ENCODE measurements at places on chromosomes 5 and 9.
A peak's percentile ranks its signal among the peaks of the same experiment; 100 is the strongest.

DNA sequence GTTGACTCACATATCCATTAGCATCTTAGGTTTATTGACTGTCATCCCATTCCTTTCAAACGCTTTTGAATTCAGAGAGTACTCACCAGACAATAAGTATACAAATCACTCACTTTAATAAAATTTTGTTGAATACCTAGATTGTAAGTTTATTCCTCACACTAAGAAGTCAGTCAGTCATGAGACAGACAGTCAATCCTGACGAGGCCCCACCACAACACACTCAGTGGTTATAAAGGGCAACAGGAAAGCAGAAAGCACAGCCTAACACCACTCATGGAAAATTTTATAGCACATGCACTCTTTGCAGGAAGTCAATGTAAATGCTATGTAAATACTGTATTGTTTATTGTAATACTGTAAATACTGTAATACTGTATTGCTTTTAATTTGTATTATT, 176.3 kb upstream of the PTGER4 start:
- DNase-seq: peak; percentile 29

- DNase-seq: no peak
Observed at GRCh38 chr9:87517732-87518131, 20.1 kb downstream of the DAPK1 start.

- DNase-seq: no peak
Observed at GRCh38 chr5:32276173-32276853, 36.4 kb downstream of the MTMR12 start.

- no peak for DNase-seq
Observed at GRCh38 chr5:41955432-41956024, 30.4 kb downstream of the FBXO4 start.

- no peak for DNase-seq
Observed at GRCh38 chr5:78576376-78576775, 72.2 kb downstream of the LHFPL2 start.

DNA sequence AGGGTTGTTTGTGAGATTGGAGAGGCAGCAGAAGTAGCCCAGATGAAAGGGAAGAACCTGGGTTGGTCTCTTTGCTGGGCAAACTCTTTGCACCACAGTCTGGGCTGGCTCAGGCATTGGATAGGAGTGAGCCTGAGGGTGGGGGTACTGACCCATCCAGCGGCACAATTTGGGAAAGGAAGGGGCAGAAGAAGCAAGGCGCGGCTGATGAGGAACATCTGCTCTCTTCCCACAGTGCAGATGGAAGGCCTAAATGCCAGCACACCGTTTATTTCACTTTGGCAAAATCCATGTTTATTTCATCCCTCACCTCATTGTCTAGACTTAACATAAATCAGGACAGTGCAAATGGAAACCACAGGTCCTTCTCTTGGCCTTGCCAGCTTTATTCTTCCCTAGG, 32.3 kb downstream of the PALM2AKAP2 start:
- DNase-seq: no peak

- no peak for DNase-seq
Observed at GRCh38 chr5:118937393-118938061, 50.8 kb downstream of the DTWD2 start.

DNA sequence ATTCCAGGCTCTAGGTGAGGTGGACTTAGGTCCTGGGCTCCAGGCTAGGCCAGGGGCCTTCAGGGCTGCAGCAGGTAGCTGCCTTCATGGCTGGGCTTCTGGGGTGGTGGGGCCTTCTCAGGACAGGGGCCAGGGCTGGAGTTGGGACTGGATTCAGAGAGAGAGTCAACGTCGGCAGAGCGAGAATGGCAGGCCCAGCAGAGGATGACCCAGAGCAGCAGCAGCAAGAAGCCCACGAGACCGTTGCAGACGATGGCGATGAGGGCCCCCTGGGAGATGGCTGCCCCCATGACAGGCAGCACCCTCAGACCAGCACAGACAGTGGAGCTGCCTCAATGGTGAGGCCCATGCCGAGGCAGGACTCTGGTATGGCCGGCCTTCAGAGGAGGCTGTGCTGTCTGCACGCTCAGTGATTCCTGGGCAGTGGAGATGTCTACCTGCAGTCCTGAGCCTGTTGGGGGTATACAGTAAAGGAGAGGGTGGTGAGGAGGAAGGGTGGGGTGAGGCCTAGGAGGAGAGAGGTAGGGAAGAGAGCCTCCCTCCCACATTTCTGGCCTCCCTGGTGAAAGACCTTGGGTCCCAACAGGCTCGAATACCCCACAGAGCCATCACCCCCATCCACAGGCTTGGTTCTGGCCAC, 1.3 kb downstream of the ENHO start:
- DNase-seq: no peak

DNA sequence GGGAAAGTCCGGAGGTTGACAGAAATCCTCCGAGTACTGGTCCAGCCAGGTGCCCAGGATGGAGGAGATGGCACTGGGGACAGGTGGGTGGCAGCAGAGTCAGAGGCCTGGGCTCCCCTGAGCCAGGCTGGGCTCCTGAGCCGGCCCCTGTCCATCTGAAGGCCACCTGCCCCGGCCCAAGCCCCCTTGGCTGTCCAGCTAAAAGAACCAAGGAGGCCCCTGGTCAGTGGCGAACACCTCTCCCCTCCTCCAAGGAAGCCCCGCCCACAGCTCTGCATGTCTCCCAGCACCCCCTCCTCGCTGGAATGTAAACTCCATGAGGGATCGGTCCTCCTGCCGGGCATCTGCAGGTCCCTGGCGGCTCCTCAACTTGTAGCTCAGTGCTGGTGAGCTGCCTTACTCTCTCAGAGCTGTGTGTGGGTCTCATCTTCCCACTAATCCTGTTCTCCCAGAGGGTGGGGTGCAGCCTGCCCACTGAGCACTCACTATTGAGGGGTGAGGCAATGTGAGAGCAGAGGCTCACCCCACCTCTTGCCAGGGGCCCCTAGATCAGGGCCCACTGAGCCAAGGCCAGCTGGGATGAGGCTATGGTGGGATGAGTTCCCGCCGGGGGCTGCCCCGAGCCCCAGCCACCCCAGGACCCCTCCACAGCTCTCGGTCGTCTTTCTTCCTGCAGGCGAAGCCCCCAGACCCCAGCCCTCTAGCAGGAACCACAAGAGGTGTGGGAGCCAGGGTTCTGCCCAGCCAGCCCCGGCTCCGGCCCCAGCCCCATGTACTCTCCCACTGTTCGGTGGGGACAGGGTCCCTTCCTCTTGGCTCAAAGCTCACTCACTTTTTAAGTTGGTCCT, 12.0 kb downstream of the RALGDS start:
- no peak for DNase-seq

GRCh38 chr9:36903541-36904435, 130.3 kb downstream of the PAX5 start:
- DNase-seq: peak; percentile 29

DNA sequence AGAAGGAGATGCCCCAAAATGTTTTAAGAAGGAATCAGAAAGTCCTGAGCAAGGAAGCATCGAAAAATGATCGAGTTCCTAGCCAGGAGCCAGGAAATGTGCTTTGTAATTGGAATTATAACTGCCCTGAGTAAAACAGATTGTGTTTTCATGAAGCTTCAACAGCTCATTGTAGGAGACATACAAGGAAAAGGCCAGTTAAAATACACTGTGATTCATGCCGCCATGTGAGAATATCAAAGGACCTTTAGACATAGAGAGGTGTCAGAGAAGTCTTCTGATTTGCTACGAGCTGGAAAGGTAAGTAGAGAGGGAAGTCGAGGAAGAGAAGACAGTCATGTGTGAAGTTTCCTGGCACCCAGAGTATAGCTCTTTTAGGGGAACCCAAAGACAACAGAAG, 60.9 kb downstream of the NR3C1 start:
- no peak for DNase-seq

DNA sequence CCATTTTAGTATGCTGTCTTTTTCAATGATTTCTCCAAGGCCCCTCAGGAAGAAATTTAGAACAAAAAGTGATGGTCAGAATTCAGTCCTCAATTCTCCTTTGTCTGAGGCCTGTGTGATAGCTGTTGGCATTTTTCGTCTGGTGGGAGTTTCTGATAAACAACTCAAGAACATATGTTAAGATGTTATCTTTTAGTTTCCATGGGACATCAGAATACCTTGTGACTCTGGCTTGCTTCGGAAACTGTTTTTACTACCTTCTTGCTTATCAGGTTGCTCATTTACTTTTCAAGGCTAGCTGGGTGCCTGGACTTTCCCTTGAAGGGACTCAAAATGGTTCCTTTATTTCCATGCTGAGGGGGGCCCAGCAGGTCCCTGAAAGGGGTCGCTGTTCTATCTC, 97.2 kb downstream of the INVS start:
- no peak for DNase-seq

DNA sequence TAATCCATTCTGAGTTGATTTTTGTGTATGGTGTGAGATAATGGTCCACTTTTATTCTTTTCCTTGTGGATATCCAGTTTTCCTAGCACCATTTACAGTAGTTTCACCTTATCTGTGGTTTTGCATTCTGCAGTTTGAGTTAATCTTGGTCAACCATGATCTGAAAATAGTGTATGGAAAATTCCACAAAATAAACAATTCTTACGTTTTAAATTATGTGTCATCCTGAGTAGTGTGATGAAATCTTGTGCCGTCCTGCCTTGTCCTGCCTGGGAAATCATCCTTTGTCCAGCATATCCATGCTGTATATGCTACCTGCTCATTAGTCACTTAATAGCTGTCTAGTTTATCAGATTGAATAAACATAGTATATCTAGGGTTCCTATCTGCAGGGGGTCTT, 42.1 kb downstream of the CDC42SE2 start:
- DNase-seq: no peak

DNA sequence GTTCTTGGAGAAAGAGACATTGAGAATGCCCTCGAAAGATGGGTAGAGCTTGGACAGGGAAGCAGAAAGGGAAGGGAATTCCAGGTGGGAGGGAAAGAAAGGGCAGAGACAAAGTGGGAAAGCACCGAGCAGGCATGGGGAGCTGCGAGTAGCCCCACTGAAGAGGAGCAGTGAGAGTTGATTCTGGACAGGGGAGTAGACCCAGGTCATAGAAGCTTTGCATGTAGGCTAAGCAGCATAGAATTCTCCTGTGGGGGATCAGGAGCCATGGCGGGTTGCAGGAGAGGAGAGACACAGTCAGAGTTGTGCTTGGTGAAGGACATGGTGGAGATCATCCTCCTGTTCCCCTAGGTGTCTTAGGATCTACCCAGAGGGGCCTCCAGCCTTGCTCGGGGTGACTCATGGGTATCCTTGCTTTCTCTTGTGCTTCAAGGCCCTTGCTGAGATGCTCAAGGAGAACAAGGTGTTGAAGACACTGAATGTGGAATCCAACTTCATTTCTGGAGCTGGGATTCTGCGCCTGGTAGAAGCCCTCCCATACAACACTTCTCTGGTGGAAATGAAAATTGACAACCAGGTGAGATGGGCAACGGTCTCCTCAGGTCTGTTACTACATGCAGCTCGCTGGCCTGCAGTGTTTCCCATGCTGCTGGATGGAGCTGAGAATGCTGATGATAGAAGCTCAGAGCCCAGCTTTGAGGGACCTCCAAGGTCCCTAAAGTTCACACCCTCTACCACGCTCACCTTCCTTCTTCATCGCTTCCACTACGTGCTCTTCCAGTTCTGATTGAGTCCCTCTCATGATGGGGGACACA, 64.5 kb downstream of the TSTD2 start:
- no peak for DNase-seq

GRCh38 chr5:150945947-150946346, 41.2 kb upstream of the ZNF300 start:
- no peak for DNase-seq

DNA sequence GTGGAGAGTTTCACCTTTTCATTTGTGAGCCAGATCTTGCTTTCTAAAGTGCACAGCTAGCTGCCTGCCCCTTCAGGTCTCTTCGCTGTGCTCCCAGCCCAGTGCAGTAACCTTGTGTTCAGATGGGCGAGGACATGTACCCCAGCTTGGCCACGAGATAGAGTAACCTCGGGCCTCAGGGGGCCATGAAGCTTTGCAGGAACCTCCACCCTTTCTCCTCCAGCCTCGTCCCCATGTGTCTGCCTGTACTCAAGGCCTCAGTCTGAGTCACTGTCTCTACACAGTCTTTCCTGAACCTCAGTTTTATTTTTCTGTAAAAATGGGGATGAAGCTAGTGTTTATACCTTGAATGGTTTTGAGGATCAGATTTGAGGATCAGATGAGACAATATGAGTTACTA, 37.9 kb downstream of the ERGIC1 start:
- no peak for DNase-seq

- no peak for DNase-seq
Observed at GRCh38 chr9:11323457-11323856, 710.7 kb upstream of the PTPRD start.

DNA sequence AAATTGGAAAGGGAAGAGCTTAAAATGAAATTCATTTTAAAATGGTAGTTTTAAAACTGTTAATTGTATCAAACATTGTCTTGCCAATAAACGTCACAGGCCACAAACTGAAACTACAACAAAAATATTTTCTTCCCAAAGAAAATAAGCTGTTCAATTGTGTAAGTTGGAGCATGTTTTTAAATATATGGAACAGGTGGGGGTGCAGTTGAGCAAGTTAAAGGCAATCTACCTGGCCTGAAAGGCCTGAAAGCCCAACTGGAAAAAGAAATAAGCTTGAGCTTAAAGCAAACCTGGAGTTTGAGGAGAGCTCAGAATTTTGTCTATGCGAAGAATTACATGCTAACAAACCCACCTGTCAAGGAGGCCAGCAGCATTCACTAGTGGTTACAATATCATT, 439.5 kb downstream of the ACTL7B start:
- no peak for DNase-seq

DNA sequence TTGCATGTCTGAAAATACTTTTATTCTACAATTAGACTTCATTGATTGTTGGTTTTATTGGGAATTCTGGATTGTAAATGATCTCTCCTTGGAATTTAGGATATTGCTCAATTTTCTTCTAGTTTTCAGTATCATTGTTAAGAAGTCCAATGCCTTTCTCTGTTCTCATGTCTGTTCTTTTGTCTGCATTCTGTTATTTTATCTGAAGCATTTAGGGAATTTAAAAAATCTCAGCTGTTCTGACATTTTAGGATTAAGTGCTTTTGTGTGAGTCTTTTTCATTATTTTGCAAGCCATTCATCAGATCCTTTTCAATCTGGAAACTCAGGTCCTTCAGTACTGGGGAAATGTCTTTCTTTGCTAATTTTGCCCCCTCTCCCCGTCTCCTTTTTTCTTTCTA, 4.4 kb upstream of the FER start:
- DNase-seq: no peak

DNA sequence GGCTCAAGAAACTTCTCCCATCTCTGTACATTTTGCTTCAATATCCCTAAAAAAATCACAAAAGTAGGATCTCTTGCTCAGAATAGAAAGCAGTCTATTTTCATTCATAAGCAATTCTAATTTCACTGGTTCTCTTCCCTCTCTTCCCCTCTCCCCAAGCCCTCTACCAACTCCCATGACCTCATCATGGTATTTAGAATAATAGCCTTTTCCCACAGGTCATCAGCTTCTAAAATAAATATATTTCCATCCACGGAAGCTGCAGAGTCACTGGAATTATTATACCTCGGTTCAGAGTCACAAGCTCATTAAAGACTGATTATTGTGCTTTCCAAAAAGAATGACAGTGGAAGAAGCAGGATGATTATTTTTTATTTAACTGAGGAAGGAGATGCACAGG, 84.2 kb upstream of the ADRA1B start:
- no peak for DNase-seq

DNA sequence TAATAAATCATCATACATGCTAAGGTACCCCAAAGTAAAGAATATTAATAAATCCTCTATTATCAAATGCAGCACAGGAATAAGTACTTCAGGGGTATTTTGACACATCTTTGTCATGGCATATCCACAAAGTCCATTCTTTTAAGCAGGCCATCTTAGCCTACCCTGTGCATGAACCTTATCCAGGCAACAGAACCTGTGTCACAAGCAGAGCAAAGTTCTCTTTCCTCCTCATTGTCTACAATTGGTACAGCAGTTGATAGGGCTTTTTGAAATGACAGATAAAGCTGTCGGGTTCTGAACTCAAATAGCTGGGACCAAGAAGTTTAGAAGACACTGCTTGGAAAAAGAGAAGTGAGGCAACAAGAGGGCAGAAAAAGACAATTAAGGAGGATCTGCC, 30.8 kb upstream of the PURA start:
- DNase-seq: no peak

All from stimulated activated CD4-positive, alpha-beta T cell treated with anti-CD3 and anti-CD28 coated beads, Interleukin-4, amount 100 ng/mL, for 24 hours (primary cell).